ENCODE measurements at places on chromosomes 3 and 15. TPM values are rescaled to one million over a fixed set of nuclear protein-coding genes. Genes with fewer than 3 reads are reported as not detected.

SEMA6D gene
- polyA plus RNA-seq: 36.1 TPM

GRCh38 chr3:24981309-24981708 lies 446.8 kb upstream of the RARB start:
- DNase-seq: no peak

GRCh38 chr15:31084176-31084575 lies 17.3 kb downstream of the TRPM1 start:
- no peak for DNase-seq

DNA sequence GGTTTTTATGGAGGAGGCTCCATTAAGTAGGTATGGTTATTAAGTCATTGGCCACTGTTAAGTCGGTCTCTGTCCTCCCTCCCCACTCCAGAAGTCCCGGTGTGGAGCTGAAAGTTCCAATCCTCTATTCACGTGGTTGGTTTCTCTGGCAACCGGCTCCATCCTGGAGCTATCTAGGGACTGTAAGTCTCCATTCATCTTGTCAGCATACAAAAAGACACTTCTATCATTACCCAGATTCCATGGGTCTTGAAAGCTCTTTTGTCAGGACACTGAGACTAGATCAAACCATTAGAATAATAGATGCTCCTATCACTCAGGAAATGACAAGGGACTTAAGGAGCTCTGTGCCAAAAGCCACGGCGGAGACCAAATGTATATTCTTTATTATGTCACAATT lies 110.3 kb downstream of the PIK3CB start:
- no peak for DNase-seq

PLA1A gene
- polyA plus RNA-seq: 6.0 TPM

OR5K2 gene
- polyA plus RNA-seq: 0.98 TPM

DNA sequence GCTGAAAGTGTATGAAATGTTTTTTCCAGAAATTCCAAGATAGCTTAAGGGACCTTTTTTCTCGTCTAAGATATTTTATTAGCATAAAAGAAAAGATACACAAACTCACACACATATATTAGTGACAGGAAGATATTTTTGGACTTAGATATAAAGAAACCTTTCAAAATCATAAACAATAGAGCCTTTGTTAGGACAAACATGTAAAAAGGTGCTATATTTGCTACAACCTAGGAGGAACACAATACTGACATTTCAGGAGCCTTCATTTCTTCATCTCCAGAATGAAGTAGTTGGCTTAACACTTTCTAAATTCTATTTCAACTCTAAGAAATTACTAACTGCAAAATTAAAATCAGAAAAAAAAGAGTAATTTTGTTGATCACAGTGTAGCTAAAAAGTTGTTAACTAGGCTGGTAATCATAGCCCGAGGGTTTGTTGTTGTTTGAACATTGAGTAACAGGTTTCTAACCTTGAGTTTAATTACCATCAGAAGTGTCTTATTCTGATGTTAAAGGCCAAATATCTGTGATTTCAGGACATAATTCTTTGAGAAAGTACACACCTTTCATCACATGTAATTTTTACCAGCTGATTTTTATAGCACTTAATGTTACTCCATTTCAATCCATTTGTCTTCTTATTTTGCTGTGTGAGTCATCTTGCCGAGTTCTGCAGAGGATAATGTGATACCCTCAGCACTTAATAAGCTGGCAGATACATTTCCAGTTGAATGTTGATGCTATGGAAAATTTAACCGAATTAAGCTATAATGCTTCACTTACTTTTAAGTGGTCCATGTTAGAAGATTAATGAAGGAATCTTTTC lies 97.3 kb downstream of the MBNL1 start:
- DNase-seq: no peak

- no peak for DNase-seq
Measured at GRCh38 chr3:96000966-96001365, 813.4 kb upstream of the EPHA6 start.

DNA sequence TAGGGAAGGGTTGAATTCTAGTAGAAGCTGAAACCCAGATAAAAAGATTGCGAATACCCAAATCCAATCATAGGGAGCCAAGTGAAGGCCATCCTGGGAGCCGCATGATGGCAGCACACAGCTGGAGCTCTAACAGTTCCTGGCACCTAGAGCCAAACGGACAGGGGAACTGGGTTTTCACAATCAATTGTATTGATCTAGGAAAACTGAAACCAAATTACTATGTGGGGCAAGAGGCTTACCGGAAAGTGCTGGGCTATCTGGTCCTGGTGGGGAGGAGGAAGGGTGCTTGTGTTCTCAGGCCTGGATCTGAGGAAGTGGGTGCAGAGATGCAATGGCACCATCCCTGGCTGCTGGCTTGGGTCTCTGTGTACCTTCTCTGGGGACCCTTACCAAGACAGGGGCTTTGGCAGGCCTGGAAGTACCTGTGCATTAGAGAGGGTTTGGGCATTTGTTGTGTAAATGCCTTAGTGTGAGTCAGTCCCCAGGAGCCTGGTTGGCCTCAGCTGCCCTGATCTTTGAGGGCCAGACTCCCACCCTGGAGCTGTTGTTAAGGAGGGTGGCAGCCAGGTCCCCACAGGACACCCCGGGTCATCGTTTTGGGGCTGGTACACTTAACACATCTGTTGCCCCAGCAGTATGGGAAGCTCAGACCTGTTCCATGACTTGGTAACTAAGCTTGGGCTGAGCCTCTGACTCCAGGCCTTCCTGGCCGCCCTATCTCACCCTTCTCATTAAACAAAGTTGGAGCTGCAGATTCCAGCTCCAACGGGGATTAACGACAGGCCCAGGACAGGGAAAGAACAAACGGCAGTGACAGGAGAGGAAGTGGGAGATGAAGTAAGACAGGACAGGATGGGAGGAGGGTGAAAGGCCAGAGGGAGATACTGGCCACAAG lies 8.9 kb upstream of the FURIN start:
- DNase-seq: no peak

DNA sequence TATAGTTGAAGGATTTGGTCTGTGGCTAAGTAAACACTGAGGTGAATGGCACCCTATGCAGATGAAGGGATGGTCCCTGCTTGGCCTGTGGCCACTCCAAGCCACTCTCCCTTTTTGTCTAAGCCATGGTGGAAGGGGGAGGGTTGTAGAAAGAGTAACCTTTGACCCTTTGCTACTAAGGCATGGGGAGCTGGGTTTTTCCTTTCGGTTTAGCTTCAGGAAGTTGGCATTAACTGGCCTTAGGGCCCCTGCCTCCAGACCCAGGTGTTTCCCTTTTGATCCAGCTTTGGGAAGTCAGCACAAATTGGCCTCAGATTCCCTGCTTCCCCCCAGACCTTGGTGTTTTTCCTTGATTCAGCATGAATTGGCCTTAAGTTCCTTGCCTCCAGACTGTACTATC lies 49.5 kb downstream of the EFCAB12 start:
- no peak for DNase-seq

NR2E3 gene
- 0.64 TPM for polyA plus RNA-seq

- no peak for DNase-seq
Measured at GRCh38 chr15:101478701-101479341, 10.7 kb downstream of the PCSK6 start.

- DNase-seq: no peak
Measured at GRCh38 chr3:86634361-86634760, 356.6 kb downstream of the VGLL3 start.

LRTM1 gene
- polyA plus RNA-seq: not detected

FSD2 gene
- polyA plus RNA-seq: 0.06 TPM

ZNF80 gene
- 0.06 TPM for polyA plus RNA-seq

- DNase-seq: no peak
Measured at GRCh38 chr3:20696388-20697150, 510.6 kb upstream of the SGO1 start.

DNA sequence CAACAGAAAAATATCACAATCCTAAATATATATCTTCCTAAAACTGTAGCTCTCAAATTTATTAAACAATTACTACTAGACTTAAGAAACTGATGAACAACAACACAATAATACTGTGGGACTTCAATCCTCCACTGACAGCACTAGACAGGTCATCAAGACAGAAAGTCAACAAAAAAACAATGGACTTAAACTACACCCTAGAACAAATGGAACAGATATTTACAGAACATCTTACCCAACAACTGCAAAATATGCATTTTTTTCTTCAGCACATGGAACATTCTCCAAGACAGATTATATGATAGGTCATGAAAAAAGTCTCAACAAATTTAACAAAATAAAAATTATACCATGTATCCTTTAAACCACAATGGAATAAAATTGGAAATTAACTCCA lies 133.4 kb downstream of the PLCH1 start:
- no peak for DNase-seq

C3orf22 gene
- polyA plus RNA-seq: not detected

DNA sequence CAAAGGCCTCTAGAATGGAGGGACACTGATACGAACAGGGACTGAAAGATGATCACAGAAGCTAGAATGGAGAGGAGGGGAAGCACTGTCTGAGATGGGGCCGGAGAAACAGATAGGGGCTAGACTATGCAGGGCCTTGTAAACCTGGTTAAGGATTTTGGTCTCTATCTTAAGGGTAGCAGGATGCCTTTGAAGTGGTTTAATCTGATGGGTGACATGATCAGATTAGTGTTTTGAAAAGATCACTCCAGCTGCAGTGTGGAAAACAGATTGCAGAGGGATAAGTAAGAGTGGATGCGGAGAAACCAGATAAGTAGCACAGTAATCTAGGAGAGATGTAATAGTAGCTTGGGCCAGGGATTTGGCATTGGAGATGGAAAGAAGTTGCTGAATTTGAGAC lies 108.1 kb downstream of the RSRC1 start:
- DNase-seq: no peak

SLC51B gene
- 11.7 TPM for polyA plus RNA-seq

LRRC2 gene
- 2.5 TPM for polyA plus RNA-seq

HLTF gene
- 40.3 TPM for polyA plus RNA-seq

GRCh38 chr3:78398401-78398800 lies 1358.5 kb downstream of the ROBO2 start:
- no peak for DNase-seq

DNA sequence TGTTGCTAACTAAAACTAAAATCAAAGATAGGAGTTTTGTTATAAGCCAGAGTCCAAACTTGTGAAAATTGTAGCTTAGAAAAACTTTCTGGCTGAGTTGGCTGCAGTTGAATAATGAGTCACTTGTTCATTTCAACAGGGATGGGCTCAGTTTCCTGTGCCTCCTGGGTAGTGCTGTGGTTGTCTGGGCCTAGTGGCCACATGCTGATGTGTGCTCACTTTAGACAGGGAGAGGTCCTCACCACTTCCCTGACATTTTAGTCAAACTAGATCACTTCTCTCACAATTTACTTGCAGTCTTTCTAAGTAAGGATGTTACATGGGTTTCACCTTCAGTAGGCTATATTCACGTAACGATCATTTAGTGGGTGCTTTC lies 6.3 kb upstream of the UBE2Q2 start:
- no peak for DNase-seq

MIX23 gene
- polyA plus RNA-seq: 54.6 TPM

TFRC gene
- polyA plus RNA-seq: 42.1 TPM

- no peak for DNase-seq
Measured at GRCh38 chr3:90062631-90063200, 955.3 kb downstream of the EPHA3 start.

ITIH4 gene
- 11.0 TPM for polyA plus RNA-seq

GRCh38 chr3:129606636-129607390 lies at the start of gene PLXND1:
Gene PLXND1 (minus strand): TSS chr3:129606676. CDS start chr3:129606639, 37 bp downstream.
- no peak for DNase-seq

SLC6A20 gene
- 0.20 TPM for polyA plus RNA-seq

GRCh38 chr3:156151824-156152428 lies 31.5 kb downstream of the KCNAB1 start:
- DNase-seq: no peak

GRCh38 chr3:69370156-69370883 lies 15.6 kb downstream of the FRMD4B start:
- DNase-seq: no peak

DNA sequence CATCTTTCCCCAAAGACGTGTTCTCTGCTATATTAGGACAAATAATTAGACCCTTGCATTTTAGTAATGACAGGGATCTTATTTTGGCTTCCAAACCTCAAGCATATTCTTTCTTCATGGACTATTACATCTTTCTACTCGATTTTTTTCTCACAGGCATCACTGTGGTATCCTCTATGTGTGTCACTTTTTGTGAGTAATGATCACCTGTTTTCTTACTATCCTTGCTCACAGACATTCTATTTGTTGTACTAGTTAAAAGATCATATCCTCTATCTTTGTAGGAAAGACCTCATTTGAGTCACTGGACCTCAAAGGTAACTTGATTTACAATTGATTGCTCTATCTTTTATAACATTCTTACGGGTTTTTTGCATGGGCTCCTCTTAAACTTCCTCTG lies 6.8 kb downstream of the C3orf80 start:
- DNase-seq: no peak

HAPLN3 gene
- polyA plus RNA-seq: 2.1 TPM

GRCh38 chr3:188229177-188229576 lies 75.2 kb downstream of the LPP start:
- no peak for DNase-seq

CCR3 gene
- polyA plus RNA-seq: not detected

- no peak for DNase-seq
Measured at GRCh38 chr3:52191663-52192062, 6.3 kb upstream of the ALAS1 start.

GRCh38 chr3:115154611-115155010 lies 7.5 kb upstream of the ZBTB20 start:
- no peak for DNase-seq

DNA sequence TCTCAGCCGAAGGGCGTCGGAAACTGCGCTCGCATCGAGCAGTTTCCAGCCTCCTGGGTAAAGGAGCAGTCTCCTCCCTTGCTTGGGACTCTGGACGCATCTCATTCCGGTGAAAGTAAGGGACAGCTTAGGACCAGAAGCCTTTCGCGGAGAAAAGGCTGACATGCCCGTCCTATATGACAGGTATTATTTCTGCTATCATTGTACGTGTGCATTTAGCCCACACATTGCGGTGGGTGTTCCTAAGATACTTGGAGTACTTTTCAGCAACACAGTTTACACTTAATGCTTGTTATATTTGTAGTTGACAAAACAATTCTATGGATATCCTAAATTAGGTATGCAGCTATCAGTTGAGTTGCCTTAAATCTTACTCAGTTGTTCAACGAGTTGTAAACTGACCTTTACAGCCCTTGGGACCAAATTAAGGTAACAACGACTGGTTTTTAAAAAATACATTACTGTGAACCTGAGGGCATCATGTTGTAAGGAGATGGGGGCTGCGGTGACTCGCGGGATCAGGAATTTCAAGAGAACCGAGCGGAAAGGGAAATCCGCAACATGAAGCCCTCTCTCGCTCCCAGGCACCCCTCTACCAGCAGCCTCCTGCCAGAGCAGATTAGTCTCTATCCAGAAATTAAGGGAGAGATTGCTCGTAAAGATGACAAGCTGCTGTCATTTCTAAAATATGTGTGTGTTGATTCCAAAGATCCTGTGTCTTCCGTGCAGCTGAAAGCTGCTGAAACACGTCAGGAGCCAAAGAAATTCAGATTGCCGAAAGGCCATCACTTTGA lies 632 bp upstream of the COPS2 start:
- no peak for DNase-seq

FAM81A gene
- polyA plus RNA-seq: 29.4 TPM

GRCh38 chr3:87621667-87622066 lies 345.3 kb upstream of the POU1F1 start:
- no peak for DNase-seq

Data from left renal cortex interstitium (tissue), 4 donors.